Left cardiac atrium (tissue), 4 donors: ENCODE measurements at places on chromosomes 1 and 21. TPM values are rescaled to one million over a fixed set of nuclear protein-coding genes. Genes with fewer than 3 reads are reported as not detected.

DNA sequence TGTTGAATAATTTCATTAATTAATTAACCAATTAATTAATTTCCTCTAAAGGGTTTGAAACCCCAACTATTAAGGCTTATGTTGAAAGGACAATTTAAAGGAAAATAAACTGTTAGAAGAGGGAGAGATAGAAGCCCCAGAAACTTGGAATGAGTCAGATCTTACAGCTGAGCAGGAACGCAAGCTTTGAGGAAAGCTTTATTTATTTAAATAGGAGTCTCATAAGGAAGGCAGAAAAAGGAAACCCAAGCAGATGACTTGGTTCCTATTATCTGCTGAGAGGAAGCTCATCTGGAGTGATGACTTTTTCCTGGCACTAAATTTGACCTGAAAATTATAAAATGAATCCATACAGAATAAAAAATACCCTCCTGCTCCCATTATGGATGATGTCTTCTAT, 105.1 kb downstream of the ROR1 start:
- DNase-seq: no peak

DNA sequence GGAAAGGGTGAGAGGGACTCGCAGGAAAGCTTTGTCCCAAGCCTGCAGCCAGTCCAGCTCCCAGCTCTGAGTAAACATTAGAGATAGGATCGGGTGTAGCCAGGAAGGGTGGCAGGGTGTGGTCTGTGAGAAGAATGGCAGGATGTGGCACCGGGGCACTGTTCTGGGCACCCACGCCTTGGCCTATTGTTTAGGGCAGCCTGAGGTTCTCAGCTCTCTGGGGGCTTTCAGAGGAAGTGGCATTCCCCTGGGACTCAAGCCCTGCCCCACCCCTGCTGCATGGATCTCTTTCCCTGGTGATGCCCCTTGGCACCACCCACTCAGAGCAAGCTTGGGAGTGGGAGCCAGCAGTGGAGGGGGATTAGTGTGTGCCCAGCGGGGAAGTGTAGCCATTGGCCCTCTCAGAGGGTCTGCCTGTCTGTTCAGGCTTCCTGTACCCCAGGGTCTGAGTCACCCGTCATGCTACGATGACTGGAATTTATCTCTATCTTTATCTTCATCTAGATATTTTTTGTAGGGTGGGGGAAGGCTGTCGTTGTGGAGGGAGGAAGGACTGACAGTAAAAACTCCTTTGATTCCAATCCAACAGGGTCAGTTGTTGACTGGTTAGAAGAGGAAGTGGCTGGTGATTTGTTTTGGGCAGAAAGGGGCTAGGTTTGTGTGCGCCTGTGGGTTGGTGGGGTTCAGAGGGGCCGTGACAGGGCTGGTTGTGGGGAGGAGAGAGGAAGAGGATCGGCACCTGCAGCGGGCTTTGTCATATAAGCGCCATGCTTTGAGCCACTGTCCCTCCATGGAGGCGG, 31.6 kb downstream of the SOX13 start:
- DNase-seq: peak; percentile 59

- DNase-seq: no peak
These were observed 17.3 kb downstream of the PDC start for GRCh38 chr1:186443638-186444037.

DNA sequence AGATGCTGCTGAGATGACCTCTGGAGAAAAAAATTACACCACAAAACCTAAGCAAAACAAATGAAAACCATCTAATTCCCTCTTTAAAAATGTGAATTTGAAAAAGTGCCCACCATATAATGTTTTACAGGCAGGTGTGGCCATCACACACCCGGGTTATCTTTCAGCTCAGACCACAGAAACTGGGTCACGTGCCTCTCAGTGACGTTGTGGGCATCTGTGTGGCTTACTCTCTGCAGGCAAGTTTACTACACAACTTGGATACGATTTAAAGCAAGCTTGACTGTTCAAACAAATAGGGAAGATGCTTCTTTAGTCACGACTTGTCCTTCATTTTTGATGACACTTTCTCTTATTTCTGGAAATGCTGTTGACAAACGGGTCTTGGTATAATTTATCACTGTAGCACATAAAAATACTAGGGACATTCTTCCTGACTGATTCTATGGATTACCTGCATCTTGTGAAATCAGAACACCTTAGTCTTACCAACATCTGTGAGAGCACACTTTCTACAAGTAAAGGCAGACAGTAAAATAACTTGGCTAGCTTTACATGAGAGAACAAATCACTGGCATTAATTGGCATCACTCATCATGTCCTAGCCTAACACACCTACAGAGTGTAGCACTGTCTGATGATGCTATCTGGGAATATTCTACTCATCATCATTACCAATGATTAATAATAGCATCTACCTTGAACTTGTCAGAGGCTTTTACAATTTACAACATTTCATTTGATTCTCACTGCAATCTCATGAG, 89.3 kb upstream of the EDEM3 start:
- peak; percentile 29 for DNase-seq

- DNase-seq: no peak
These were observed 15.5 kb upstream of the MAP3K7CL start for GRCh38 chr21:29114765-29115500.

GRCh38 chr1:204396015-204396583, 15.5 kb downstream of the PPP1R15B start:
- no peak for DNase-seq

DNA sequence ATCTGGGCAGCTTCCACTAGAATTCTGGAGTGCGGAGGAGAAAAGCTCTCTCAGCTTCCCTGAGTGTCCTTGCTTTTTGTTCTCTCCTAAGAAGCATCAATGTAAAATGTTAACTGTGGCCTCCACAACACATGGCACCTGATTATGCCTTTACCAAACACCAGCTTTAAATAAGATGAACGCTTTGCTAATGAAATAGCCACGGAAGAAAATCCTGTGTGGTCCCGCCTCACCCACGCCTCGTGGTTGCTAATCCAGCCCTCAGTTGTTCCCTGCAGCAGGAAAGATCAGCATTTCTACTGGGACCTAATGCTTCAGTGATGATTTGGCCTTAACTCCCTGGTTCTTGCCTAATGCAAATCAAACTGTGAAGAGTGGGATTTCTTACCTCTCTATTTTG, 1.8 kb upstream of the ERG start:
- no peak for DNase-seq

DNA sequence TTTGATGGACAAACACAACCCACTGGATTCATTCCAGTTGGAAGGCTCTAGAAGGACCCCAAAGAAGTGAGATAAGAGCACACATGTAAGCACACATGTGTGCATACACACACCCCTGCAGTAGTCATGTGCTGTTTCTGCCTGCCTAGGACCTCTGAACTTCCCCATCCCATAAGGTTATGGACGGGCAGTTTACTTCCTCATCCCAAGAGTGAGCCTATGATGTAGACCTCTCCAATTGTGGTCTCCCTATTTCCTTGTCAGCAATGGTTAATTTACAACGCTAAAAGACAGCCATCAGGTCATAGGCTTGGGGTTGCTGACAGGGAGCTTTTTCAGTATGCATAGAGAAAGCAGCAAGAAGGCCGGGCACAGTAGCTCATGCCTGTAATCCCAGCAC, 15.4 kb upstream of the ADAR start:
- DNase-seq: no peak

DNA sequence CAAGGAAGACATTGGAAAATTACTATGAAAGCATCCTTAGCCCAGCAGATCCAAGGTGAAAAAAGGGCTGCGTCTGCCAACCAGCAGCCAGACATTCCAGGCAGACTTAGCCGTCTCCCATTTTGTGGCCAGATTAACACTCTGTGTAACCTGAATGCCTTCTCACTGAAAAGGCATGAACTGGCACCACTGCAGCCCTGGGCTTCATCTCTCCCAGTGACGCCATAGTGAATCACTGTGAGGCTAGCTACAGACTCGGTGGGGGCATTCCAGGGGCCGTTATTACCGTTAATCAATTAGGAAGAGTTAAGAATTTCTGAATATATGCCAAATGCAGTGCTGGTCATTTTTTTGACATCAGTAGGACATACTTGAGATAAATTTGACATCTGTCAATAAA, 627.4 kb downstream of the LMO4 start:
- DNase-seq: peak; percentile 64

- DNase-seq: no peak
These were observed 42.0 kb upstream of the RGS2 start for GRCh38 chr1:192766876-192767275.

- DNase-seq: no peak
These were observed 87.0 kb upstream of the ADAR start for GRCh38 chr1:154694995-154695394.

DNA sequence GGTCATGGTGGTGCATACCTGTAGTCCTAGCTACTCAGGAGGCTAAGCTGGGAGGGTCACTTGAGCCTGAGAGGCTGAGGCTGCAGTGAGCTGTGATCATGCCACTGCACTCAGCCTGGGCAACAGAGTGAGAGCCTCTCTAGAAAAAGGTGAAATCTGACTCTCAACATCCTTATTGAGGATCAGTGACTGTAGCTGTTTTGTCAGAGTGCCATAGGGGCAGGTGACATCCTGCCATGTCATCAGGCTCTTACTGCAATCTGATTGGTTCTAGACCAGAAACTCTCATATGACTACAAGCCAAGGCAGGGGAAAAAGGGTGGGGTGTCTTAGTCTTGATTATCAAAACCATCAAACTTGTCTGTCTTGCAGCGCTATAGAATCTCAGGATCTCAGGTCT, 62.8 kb upstream of the NGF start:
- DNase-seq: no peak

GRCh38 chr1:158149175-158149574, 31.5 kb upstream of the CD1D start:
- peak; percentile 36 for DNase-seq

- peak; percentile 58 for DNase-seq
These were observed 8.3 kb upstream of the RNF19B start for GRCh38 chr1:32972814-32973428.

GRCh38 chr1:155834296-155834926, 22.6 kb downstream of the GON4L start:
- DNase-seq: no peak

- DNase-seq: peak; percentile 81
These were observed 113.1 kb upstream of the IRF2BP2 start for GRCh38 chr1:234722904-234723720.

- no peak for DNase-seq
These were observed 388.5 kb downstream of the PLPP3 start for GRCh38 chr1:56190806-56191365.

The INAVA gene
- total RNA-seq: 0.29 TPM

The GPR37L1 gene
- total RNA-seq: 0.05 TPM

The SPRR4 gene
- not detected for total RNA-seq

The RBM11 gene
- 0.41 TPM for total RNA-seq

The GUCA2A gene
- total RNA-seq: not detected

The ACTA1 gene
- 508 TPM for total RNA-seq

The USH2A gene
- 3.9 TPM for total RNA-seq

The CDKN2C gene
- total RNA-seq: 10.0 TPM
